Heart left ventricle (tissue), 16 donors: ENCODE measurements at places on chromosomes 7 and 10. TPM values are rescaled to one million over a fixed set of nuclear protein-coding genes. Genes with fewer than 3 reads are reported as not detected.

- DNase-seq: no peak
These were observed 14.7 kb downstream of the LAT2 start for GRCh38 chr7:74224511-74224832.

DNA sequence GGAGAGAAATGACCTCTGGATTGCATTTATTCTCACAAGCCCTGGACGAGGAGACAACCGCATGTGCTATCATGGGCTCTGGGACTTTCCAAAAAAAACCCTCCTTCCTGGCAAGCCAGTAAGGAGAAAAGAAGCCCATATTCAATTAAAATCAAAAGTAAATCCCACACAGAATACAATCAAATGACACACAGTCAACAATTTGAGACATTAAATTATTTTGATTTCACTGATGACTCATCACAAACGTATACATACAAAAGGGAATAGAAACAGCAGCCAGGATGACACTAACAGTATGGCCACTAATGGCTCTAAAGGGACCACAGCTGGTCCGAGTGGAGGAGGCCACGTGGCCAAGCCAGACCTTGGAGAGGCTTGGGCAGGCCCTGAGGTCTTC, 24.9 kb downstream of the LRRC20 start:
- DNase-seq: no peak

GRCh38 chr7:30448461-30449189, 30.0 kb downstream of the NOD1 start:
- no peak for DNase-seq

GRCh38 chr10:63313066-63313717, 152.6 kb downstream of the JMJD1C start:
- no peak for DNase-seq

DNA sequence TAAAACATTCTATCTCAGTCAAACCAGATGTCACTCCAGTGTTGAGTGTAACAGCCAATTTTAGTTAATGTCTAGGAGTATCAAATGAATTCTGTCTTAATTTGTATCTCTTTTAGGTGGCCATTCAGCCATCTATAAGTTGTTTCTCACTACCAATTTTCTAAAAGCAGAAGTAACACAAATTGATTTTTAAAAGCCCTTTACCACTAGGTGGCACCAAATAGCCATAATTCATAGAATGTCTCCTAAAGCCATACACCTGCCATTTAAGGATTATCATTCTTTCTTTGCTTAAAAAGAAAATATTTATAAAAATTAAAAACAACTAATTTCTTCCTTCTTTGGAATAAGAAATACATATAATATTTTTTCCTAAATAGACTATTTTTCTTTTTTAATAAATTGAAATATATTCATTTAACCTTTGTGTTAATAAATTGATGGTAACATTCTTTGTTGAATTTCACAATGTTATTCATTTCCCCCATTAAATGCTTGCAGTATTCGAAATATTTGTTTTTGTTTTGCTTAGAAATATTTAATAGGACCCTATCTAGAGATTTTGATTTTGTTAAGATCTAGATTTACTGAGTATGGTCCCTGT, 107.8 kb upstream of the PPP1R3A start:
- no peak for DNase-seq

- DNase-seq: peak; percentile 47
These were observed 26.1 kb downstream of the FAM53B start for GRCh38 chr10:124717911-124718741.

DNA sequence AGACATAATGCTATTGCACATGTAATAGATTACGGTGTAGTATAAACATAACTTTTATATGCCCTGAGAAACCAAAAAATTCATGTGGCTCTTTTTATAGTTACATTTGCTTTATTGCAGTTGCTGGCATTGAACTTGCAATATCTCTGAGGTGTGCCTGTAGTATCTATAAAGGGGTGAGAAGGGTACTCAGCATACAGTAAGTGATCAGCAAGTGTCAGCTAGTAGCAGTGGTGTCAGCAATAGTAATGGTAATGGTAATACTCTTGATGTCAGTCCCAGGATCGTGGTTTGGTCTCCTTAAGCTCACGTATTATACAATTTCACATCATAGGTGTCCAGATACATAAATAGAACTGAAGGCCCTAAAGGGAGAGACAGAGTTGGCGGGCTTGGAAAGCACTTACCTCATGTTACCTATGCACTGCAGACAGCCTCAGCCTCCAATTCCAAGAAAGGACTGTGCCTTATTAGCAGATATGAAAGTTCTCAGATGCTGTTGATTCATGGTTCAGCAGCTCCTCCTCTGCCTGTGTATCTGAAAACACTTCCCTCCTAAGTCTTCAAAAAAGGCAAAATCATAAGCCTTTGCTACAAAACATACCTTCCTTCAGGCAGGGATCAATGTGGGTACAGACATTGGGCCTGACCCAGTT, 6.6 kb upstream of the GIMAP7 start:
- no peak for DNase-seq

DNA sequence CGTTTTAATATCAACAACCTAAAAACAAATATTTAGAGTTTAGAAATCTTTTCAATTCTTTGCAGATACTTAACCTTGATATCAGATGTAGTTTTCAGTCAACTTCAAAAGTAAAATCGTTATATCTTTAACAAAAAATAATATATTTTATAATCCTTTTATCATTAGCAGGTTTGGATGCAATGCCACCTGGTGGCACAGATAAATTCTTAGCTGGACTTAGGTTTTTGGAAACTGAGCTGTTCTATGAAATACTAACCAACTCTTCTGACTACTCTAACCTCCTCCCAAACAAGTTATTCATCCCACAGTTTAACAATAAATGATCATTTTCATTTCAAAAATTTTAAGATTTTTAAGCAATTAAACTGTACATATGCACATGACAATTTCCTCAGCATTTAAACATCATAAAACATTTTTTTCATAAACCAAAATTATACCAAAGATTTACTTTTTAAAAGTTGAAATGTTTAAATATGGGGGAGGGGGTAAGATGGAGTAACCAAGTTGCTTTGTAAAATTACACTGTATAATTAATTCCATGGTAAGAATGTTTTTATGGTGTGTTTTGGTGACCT, 56.9 kb downstream of the HIBADH start:
- no peak for DNase-seq

DNA sequence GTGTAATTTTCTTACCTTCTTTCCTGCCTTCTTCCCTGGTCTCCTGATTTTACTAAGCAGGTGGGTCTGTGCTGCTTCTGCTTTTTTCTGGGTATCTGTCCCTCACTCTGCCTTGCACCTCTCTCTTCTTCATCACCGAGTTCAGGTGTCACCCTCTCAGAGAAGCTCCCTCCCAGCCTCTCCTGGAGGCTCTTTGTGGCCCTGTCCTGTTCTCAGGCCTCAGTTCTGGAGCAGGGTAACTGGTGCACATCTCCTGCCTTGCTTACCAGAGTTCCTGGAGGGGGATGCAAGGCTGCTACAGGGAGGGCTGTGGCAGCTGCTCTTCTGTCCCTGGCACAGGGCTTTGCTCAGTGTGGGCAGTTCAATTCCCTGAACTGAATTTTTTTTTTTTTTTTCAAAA, 66.1 kb downstream of the RBM33 start:
- DNase-seq: no peak

DNA sequence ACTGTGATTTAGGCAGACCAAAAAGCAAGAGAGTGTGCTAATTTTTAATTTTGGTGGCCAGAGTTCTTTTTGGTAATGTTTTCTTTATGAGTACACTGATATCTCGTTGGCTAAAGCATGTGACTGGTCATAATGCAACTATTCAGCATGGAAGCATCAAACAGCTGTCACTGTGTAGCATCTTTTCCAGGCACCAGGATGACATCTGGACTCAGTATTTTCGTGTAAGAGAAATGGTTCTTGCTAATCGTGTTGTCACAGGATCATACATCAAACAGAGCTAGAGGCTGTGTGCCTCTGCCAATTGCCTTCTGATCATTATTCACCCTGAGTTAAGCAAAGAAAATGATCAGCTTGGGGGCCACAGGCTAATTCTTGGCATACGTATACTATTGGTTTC, 118.9 kb downstream of the SND1 start:
- DNase-seq: no peak

DNA sequence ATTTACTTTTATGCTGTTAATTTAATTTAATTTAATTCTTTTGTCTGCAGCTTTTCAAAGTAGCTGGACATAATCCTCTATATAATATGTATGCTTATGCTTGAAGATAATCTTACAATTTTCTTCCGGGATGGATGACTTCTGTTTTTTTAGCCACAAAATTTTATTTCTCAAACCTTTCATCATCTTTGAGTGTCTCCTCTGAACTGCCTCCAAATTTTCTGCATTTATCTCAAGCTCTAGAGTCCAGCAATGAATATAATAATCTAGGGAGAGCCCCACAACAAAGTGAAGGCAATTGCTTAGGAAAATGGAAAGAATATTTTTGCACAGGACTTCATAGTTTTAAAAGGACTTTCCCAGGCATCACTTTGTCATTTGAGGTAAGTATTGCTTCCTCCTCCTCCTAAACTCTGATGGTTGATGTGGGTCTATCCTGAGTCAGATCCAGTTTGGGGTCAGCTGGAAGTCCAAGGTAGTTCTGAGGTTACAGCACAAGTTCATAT, 53.7 kb upstream of the FAM3C start:
- no peak for DNase-seq

- no peak for DNase-seq
These were observed 13.4 kb downstream of the BCCIP start for GRCh38 chr10:125836746-125837145.

GRCh38 chr10:70145166-70145665, 1.3 kb downstream of the TYSND1 start:
- DNase-seq: no peak

GRCh38 chr10:52514481-52514880, 200.4 kb downstream of the DKK1 start:
- DNase-seq: no peak

GRCh38 chr7:103576641-103577040, 130.6 kb upstream of the SLC26A5 start:
- DNase-seq: no peak

The NKX1-2 gene
- total RNA-seq: not detected

The AGR2 gene
- not detected for total RNA-seq

The TCAF2 gene
- total RNA-seq: 0.30 TPM

The GHRHR gene
- total RNA-seq: not detected

The ECHS1 gene
- 158 TPM for total RNA-seq

The DDC gene
- not detected for total RNA-seq

The FAM25G gene
- not detected for total RNA-seq

The MYO1G gene
- total RNA-seq: 1.2 TPM

The OR9A2 gene
- total RNA-seq: not detected

The CYP3A7 gene
- total RNA-seq: not detected

The GSAP gene
- 4.9 TPM for total RNA-seq

The WDFY4 gene
- total RNA-seq: 0.83 TPM

The ICA1 gene
- total RNA-seq: 74.4 TPM

The NUTM2D gene
- 3.1 TPM for total RNA-seq

The TEX47 gene
- not detected for total RNA-seq

The MEIG1 gene
- not detected for total RNA-seq

The PRPS1L1 gene
- not detected for total RNA-seq

The AOAH gene
- 1.2 TPM for total RNA-seq

The SAMD9L gene
- total RNA-seq: 4.1 TPM
